Vagina (tissue), 2 donors: ENCODE measurements at places on chromosomes 13 and 19.

DNA sequence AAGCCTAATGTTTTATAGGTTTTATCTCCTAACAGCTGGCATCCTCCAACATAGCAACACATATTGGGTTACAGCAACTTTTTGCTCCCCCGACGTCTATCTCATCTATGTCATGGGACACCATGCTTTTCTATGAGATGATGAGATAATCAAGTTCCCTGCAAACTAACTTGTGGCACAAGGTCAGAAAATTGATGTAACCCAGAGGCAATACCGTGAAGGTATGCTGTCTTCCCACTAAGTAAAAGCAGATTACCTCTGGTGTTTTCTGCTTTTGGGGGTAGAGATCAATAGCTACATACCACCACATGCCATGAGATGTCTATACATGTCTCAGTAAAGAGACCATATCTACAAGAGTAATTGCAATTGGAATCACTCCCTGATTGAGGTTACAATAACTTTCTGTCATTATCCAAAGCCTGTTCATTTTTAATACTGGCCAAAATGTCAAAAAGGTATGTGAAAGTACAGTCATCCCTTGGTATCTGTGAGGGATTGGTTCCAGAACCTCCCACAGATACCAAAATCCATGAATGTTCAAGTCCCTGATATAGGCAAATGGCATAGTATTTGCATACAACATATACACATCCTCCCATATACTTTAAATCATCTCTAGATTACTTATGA is 131.3 kb downstream of the CYSLTR2 start:
- DNase-seq = no peak

DNA sequence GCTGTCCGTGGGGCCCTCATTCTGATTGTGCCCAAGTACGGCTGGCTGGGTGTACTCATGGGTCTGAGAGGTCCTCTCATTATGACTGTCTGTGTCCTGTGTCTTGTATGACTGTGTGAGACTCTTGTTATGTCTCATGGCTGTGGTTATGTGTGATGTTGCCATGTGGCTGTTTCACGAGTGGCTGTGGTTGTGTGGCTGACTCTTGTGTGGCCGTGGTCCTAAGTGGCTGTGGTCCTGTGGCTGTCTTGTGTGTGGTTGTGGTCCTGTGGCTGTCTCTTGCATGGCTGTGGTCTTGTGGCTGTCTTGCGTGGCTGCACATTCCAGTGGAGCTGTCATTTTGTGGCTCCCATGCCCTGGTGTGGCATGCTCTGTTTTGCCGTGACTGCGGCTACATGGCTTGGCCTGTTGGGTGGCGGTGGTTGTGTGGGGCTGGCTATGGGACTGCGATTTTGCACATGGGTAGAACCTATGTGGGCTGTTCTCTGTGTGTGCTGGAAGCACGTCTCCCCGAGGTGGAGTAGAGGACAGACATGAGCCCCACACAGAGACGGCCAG is 2.5 kb downstream of the LYL1 start:
- DNase-seq = no peak

DNA sequence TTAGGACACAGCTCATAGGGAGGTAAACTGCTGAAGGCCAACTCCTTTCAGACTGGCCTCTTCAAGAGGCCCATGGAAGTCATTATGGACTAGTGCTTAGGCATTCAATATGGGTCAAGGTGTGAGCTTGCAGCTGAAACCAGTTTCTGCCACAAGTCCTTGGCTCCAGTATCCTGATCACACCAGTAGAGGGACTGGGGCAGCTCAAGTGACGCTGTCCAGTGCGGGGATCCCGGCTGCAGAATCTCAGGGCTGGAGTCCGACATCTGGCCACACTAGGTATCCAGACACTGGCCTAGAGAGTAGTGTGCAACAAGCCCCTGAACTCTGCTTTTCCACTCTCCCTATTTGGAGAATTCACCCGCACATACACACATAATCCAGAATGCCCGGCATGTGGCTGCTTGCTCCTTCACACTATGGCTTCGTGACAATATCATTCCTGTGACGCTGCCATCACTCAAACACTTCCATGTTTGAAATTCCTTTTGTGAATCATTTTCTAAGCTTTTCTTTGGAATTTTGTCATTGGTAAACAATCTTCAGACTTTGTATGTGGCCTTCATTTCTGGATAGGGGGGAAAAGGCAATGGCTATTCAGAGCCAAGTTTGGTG is 425.1 kb downstream of the EFNB2 start:
- DNase-seq = no peak

DNA sequence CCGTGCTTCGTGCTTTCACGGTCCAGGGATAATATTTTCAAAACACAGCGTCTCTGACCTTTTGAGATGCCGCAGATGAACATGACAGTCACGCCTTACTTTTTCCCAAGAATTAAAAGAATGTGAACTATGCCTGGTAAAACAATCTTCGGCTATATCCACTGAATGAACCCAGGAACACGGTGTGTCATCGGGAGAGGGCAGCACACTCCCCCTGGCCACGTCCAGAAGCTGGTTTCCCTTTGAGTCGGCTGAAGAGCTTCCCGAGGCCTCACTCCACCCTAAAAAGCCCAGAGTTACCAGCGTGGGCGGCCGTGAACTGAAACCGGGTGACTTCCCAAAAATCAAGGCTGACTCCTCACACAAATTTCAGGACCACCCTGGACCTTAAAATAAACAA is 22.9 kb upstream of the SHISA2 start:
- DNase-seq = no peak
